Germinal center (tissue), 1 donor: ENCODE measurements at places on chromosomes 12 and 14.

DNA sequence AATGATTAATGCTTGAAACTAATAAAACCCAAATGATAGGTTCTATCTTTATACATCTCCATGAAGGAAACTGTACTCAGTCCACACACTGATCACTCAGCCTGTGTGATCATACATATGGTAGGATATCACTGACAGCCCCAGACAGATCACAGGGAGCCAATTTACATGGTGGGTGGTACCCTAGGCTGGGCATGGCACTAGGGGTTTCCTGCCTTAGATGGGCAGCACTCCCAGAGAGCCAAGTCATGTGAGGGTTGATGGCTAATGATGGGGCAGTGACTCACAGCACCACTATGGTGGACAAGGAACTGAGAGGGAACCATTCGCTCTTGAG, 89.6 kb upstream of the PTPRR start:
- DNase-seq: no peak

GRCh38 chr12:27012239-27012981, 1.8 kb downstream of the TM7SF3 start:
- DNase-seq: no peak

DNA sequence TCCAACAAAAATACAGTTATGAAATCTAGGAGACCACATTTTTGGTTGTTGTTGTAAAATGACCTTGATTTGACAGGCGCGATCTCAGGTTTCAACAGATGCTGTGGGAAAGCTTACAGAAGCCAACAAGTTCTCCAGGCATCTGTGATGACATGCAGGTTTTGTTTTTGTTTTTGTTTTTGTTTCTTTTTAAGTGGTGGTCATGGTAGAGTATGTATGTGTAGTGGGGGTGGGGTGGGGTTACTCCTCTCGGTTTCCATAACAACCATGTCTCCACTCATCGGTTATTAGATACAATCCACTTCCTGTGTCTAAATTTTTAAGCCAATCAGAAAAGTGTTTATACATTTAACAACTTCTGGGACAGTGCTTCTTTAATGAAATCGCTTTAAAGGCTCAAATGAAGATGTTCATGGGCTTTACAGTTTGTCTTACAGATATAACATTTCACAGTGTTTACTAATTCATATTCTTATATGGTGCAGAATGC, 199.9 kb upstream of the FOXN3 start:
- DNase-seq: peak; percentile 39

DNA sequence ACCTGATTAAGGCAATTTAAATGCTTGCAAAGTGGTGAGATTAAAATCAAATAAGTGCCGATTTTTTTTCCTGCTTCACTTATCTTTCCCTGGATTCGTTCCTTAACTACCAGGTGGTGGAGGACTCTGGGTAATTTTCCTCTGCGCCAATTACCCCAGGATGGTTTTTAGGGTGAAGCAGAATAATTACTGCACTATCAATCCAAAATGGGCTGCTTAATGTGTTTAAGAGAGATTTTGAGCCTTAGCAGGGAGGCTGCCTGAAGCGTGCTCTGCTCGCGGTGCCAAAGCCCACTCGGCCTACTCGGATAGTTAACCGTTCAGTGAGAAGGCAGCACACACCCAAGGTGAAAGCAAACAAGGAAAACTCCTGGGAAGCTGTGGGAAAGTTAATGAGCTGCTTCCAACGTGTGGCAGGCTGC, 274.9 kb upstream of the LMO3 start:
- DNase-seq: no peak

DNA sequence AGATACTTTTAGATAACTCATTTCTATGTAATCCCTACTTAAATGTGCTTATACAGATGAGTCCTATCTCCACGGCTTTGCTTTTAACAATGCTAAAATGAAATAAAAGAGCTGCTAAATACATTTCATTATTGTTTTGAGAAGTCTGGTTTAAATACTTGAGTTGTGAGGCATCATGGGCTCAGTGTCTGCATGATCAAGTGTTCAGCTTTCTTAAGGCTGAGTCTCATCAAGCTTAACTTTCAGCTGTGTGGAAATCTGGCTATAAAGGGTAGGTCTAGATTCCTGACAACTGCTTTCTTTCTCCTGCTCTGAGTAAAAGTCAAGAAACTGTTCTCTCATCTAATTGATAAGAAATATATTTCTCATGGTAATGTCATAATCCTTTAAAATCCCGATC, 235.4 kb downstream of the FSCB start:
- no peak for DNase-seq

DNA sequence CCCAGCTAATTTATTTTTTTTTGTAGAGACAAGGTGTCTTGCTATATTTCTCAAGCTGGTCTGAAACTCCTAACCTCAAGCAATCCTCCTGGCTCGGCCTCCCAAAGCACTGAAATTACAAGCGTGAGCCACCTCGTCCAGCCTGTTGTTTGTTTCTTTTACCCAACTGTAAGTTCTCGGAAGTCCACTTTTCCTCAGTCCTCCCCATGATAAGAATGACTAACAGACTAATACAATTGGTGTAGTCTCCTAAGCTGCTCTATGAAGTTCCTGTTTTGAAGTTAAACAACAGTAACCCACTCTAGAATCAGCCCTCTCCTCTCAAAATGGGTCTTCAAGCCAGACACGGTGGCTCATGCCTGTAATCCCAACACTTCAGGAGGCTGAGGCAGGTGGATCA, 36.5 kb downstream of the HIGD1C start:
- DNase-seq: no peak

GRCh38 chr12:47801904-47802246, 17.8 kb downstream of the HDAC7 start:
- no peak for DNase-seq

DNA sequence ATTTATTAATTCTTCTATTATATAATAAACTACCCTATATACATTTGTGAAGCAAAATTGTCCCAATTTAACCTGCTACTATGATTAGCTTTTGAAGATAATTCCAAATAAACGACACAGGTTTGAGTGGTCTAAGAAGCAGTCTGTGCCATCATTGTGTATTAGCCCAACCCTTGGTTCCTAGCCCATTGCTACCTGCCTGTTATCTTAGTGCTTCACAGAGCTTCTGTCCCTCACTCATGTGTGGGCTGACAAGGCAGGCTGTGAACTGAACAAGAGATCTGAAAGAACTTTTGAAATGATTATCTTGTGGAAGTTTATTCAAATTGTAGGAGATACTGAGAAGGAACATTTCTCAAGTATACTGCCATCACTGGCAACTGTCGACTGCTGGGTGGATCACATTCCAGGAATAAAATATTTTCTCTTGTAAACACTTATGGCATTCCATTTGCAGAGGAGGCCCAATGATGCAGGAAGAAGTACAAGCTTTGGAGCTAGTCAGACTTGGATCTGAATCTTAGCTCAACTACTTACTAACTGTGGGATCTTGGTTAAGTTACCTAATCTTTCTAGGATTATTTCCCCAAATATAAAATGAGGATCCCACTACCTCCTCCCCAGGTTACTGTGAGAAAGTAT, 7.8 kb upstream of the MTERF2 start:
- DNase-seq: no peak

DNA sequence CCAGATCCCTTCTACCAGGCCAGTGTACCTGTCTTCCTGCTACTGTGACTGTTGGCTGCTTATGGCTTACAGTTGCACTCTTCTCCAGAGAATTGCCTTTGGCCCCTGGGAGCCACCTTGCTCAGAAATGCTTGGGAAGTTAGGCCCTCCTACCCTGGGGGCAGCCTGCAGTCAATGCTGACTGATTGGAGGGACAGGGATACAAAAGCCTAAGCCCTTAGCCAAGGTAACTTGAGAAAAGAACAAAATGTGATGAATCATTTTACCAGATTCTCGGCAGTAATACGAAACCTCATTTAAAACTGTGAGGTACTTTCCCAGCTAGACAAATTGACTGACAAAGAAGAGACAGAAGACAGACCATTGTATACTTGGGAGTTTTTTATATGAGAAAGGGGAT, 47.3 kb downstream of the PTCSC3 start:
- no peak for DNase-seq

DNA sequence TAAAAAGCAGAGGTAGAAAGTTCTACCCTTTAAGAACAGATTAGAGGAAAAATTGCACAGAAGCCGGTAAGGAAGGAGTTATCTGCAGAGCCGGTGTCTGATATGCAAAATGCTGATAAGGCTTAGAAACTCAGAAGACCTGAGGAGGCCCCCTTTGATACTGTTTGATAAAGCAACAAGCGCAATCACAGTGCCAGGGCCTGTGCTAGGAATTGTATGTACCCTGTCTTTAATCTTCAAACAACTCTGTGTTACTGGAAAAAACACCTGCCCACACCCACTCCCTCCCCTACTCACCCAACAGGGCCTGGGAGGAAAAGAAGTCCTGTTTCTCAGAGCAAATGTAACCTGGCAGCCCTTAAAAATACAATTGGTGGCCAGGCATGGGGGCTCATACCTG, 112.7 kb upstream of the FUT8 start:
- no peak for DNase-seq

DNA sequence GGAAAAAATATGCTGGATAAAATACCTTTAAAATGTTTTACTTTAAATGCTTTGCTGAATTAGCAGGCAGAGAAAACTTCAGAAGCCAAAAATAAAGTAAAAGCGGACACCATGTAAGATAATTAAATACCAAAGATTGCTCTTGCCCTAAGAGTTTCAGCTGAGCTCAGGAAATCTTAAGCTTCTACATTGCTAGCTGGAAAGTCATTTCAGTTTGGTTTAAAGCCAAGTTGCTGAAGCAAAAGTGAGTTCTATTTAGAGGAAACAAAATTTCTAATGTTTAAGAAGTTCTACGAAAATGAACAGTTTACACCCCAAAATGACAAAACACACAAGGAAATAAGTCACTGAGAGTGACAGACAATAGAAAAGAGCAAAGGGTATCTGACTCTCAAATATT, 310.0 kb downstream of the ADAMTS20 start:
- DNase-seq: no peak

DNA sequence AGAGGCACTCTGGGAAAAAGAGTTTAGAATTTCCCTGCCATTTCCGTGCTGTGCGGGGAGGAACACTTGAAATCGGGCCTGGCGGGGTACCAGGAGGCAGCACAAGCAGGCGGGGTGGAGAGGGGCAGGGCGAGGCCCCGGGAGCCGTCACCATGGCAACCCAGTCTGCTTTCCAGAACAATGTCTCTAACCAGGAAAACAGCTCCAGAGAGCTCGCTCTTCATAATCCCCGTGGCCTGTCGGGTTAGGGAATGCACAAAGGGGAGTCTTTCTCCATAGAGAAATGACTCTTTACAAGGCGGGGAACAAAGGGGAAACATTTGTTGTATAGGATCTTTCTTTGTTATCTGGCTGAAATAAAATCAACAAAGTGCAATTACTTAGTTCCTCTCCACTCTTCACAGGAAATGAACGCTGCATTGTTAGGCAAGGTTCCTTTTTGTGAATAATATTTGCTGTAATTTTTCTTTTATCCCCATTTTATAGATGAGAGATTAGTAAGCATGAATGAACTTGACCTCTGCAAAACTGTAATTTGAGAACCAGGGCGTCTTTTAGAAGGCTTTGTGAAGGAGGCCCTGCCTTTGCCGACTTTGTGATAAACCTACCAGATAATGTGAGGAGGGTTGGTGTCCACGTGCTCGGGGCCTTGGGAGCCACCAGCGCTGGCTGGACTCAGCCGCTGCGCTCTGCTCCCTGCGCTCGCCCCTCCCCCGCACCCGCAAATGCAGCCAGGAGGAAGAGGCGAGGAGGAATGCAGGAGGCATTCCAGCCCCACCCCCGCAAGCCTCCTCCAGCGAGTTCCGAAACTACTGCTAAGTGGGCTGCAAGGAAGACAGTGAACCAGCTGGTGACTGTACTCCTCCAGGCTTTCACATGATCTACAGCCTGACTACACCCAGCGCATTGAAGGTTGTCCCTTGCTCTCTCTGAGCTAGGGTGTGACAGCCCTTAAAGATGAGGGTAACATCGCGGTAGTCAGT, 105.2 kb upstream of the ATF7IP start:
- no peak for DNase-seq

DNA sequence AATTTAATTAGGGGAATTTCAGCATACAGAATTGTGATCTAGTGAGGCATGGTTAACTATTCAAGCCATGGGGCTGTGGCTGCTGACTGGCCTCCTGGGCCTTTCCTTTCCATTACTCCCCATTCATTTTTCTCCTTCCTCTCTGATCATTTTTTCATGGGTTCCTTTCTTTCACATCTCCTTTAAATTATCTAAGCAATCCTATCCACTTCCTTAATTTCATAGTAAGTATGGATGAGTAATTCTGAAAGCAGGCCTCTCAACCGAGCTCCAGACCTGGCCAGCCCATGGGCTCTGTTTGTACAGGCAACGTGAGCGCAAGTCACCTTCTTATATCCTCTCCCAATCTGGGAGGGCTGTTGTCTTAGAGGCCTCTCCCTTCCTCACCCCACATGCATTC, 13.4 kb downstream of the CKAP4 start:
- DNase-seq: no peak

GRCh38 chr12:5220099-5220498, 176.4 kb downstream of the KCNA5 start:
- DNase-seq: no peak

DNA sequence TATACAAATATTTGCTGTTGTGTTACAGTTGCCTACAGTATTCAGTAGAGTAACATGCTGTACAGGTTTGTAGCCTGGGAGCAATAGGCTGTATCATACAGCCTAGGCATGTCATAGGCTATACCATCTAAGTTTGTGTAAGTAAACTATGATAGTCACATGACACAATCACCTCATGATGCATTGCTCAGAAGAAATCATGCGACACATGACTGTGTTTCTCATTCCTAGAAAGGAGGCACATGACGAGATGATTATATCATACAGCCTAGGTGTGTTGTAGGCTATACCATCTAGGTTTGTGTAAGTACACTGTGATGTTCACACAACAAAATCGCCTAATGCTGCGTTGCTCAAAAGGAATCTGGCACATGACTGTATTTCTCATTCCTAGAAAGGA, 31.9 kb downstream of the NOPCHAP1 start:
- no peak for DNase-seq

DNA sequence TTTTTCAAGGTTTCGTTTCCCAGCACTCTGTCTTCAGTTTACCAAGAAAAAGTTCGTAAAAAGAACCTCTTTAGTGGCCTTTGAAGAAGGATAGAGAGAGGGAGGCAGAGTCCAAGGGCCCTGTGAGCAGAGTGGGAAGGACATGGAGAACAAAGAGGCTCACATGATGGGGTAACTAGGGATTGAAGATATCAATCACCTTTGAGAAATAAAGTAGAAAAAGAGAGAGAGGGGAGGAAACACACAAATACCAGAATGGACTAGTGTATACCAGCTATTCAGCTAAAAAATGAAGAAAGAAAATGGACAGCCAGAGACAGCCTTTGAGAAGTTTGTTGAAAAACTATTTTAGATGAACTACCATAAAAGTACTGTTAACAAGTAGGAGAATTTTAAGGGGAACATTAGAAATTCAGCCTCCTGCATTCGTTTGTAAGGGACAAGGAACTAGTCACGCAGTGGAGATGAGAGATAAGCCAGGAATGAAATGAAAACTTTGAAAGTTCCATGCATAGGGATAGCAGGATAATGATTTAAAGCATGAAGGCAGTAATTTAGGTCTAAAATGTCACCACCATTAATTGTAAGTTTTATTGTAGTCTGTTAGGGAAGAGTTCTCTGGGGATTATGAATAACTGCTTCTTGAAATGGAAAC, 82.1 kb downstream of the SPTSSA start:
- no peak for DNase-seq
